ENCODE measurements at places on chromosomes 1 and 21.

DNA sequence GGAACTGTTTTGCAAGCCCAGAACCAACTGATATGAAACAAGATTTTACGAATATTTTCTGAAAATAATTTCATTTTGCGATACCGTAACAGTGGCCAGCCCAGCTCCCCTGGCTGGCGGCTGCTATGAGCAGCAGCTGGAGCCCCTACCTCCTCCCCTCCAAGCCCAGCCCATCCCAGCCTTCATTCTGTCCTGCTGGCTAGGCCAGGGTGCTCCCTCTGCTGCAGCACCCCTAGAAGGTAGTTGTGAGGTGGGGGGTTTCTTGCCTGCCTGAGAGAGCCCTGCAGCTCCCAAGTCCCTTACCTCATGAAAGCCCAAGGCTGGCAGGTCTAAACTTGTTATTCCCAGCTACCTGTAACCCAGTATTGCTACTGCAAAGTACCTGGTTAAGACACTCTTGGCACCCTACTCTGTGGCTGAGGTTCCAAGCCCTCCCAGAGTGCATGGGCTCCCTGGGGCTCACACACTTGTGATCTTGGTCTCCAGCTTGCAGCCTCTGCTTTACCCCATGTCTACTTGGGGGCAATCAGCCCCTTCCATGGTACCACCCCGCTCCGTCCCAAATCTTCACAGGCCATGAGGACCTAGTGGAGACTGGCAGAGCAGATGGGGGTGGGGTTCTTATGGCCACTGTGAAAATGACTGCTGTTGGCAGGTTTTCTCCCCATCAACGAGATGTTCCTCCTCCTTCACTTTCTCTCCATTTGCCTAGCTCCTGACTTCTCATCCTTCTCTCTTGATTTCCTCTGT is 239.8 kb downstream of the TRABD2B start:
- H3K27ac ChIP-seq: no peak overlapping the region
- no peaks in the 10 kb centered on the region for H3K4me1 ChIP-seq
- H3K4me3 ChIP-seq: no peak overlapping the region
- H3K27me3 ChIP-seq: peaks cover 4% of the 10 kb centered on the region
- H3K36me3 ChIP-seq: no peaks in the 10 kb centered on the region

GRCh38 chr1:64006276-64007051 is 197.0 kb upstream of the UBE2U start:
- no peaks in the 10 kb centered on the region for H3K36me3 ChIP-seq
- no peak for DNase-seq
- no peaks in the 10 kb centered on the region for H3K4me1 ChIP-seq
- H3K27ac ChIP-seq: no peak overlapping the region
- no peak overlapping the region for H3K4me3 ChIP-seq

DNA sequence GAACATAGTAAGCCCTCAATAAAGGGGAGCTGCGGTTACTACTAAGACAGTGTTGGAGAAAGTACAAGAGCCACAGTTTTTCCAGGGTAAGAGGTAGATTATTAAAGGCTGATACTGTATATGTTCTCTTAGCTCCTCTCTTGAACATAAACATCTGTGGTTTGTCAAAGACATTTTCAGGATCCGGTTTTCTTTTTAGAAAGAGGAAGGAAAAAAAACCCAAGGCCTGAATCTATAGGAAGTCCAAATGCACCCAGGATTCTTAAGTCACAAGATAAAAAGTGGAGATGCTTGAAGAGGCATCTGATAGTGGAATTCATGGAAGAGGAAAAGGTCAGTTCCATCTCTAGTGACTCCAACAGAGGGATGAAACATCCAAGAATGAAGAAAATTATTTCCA is 24.6 kb upstream of the SLC45A3 start:
- no peak for DNase-seq
- no peaks in the 10 kb centered on the region for H3K4me1 ChIP-seq
- H3K4me3 ChIP-seq: no peak overlapping the region
- no peaks in the 10 kb centered on the region for H3K36me3 ChIP-seq
- H3K27ac ChIP-seq: no peak overlapping the region

DNA sequence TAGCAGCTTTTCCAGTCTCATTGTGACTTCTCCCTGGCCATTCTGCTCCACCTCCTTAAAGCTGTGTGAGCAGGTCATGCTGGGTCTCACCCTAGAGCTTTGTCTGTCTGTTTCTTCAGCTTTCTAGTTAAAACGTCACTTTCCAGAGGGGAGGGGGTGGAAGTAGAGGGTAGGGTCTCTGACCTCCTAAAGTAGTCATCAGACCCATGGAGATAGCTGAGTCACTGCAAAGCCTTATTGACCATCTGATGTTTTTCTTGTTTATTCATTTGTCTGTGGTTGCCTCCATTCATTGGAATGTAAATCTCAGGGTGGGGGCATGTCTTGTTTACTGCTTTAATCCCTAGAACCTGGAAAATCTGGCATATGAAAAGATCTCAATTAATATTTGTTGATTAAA is 52.7 kb downstream of the ELF3 start:
- no peak overlapping the region for H3K4me3 ChIP-seq
- H3K27ac ChIP-seq: no peak overlapping the region
- no peaks in the 10 kb centered on the region for H3K27me3 ChIP-seq
- no peak for DNase-seq

All from naive thymus-derived CD4-positive, alpha-beta T cell (primary cell).